CD4-positive, alpha-beta T cell (primary cell): ENCODE measurements at places on chromosomes 12 and 14.
A peak's percentile ranks its signal among the peaks of the same experiment; 100 is the strongest.

GRCh38 chr14:30211326-30211725 lies 283.7 kb upstream of the PRKD1 start:
- no peaks in the 10 kb centered on the region for H3K4me1 ChIP-seq
- no peaks in the 10 kb centered on the region for H3K36me3 ChIP-seq
- H3K4me3 ChIP-seq = no peak overlapping the region
- no peaks in the 10 kb centered on the region for H3K27me3 ChIP-seq

- H3K27me3 ChIP-seq = no peaks in the 10 kb centered on the region
- no peak overlapping the region for H3K27ac ChIP-seq
- no peak overlapping the region for H3K4me3 ChIP-seq
- no peak for DNase-seq
Measured at GRCh38 chr14:103393676-103394626, 8.7 kb downstream of the MARK3 start.

DNA sequence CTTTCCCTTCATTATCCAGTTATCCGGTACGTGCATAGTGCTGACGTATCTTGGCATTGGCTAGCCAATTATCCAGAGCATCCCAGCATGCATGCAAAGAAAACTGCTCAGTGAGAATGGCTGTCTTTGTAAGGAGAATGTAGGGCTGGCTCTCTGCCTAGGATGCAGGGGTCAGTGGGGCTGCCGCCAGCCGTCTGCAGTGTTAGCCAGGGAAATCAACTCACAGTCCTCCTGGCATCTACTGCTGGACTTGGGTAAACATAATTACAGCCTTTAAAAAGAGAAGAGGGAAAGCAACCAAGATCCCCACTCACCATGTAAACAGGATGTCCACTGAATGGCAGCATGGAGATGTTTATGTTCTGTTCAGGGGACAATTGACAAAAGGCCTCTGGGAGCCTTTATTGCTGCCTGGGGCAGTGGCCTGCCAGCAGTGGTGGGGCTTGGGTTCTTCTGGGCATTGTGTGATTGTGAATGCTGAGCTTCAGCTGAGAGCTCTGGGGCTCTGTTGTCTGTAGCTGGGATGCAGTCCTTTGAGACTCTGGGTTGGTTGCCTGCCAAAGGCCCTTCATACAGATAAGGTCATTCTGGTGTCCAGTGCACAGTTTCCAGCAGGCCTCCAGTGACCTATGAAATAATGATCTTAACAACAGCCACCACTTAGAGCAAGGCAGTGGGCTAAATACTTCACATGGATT lies 121.8 kb downstream of the TBC1D30 start:
- DNase-seq = no peak
- H3K36me3 ChIP-seq = no peaks in the 10 kb centered on the region
- H3K4me1 ChIP-seq = no peaks in the 10 kb centered on the region
- H3K4me3 ChIP-seq = no peak overlapping the region
- no peak overlapping the region for H3K27ac ChIP-seq

DNA sequence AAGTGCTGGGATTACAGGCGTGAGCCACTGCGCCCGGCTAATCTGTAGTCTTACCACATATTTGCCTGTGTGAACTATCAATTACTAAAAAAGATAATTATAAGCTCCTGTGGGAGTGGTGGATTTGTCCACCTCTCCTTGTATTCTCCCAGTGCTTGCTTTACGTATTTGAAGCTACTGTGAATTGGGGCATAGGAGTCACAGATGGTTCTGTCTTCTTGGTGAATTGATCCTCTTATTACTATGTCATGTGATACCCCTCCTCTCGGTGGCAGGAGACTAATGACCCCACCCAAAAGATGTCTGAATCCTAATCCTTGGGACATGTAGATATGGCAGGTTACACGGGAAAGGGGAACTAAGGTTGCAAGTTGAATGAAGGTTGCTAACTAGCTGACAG lies 11.8 kb downstream of the GPR132 start:
- peaks cover 74% of the 10 kb centered on the region for H3K36me3 ChIP-seq
- H3K27ac ChIP-seq = no peak overlapping the region
- peaks cover 4% of the 10 kb centered on the region for H3K4me1 ChIP-seq
- no peak for DNase-seq
- no peak overlapping the region for H3K4me3 ChIP-seq

DNA sequence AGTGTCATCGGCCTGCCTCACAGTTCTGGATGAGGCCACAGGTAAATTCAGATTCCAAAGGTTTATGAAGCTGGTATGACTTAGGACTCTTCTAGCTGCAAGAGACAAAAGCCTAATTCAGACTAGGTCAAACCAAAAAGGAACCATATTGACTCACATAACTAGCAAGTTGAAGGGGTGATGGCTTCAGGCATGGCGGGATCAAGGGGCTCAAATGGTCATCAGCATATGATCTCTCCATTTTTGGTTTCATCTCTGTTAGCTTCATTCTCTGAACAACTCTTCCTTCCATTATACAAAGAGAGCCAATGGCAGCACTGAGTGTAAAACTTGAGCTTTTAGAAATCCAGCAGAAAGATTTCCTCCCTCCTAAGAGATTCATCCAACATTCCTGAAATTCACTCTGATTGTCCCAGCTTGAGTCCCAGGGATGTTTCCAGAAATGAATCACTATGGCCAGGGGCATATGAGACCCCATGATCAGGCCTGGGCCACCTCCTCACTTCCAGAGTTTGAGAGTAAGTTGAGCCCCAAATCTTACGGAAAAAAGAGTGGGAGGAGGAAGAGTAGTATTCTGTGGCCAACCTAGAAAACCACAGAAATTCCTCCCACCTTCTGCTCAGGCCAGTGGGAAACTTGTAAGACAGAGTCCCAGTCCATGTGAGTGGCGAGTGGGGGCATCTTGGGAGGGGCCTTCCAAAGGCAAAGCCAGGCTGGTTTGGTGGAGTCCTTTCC lies 2.0 kb upstream of the MAP1LC3B2 start:
- H3K27me3 ChIP-seq = no peaks in the 10 kb centered on the region
- H3K27ac ChIP-seq = no peak overlapping the region
- H3K4me1 ChIP-seq = peaks cover 49% of the 10 kb centered on the region
- DNase-seq = no peak
- H3K36me3 ChIP-seq = no peaks in the 10 kb centered on the region
- H3K4me3 ChIP-seq = no peak overlapping the region

DNA sequence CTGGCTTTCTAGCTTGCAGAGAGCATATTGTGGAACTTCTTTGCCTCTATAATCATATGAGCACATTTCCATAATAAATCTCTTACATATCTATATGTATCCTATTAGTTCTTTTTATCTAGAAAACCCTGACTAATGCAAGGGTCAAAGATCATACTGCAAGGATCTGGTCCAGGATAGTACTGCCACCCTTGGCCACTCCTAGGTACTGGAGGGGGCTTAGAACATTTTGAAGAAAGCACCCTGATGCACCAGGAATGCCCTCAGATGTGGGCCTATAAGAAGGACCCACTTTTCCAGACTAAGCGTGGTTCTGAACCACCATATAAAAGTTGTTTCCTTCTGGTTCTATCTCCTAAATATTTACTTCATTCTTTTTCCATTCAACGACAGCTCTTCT lies 14.6 kb downstream of the ATXN7L3B start:
- DNase-seq = no peak
- H3K4me3 ChIP-seq = no peak overlapping the region
- H3K27ac ChIP-seq = no peak overlapping the region
- H3K4me1 ChIP-seq = no peaks in the 10 kb centered on the region
- no peaks in the 10 kb centered on the region for H3K36me3 ChIP-seq

GRCh38 chr12:6953442-6954315 lies 2.5 kb downstream of the PTPN6 start:
- H3K27ac ChIP-seq = peak overlapping the region; percentile 96
- peak overlapping the region; percentile 98 for H3K4me3 ChIP-seq
- peaks cover 59% of the 10 kb centered on the region for H3K36me3 ChIP-seq
- peaks cover 94% of the 10 kb centered on the region for H3K4me1 ChIP-seq
- peak; percentile 90 for DNase-seq
- no peaks in the 10 kb centered on the region for H3K27me3 ChIP-seq

GRCh38 chr12:63777340-63777739 lies 2.4 kb upstream of the RXYLT1 start:
- no peaks in the 10 kb centered on the region for H3K27me3 ChIP-seq
- DNase-seq = no peak
- H3K4me1 ChIP-seq = peaks cover 11% of the 10 kb centered on the region
- H3K4me3 ChIP-seq = no peak overlapping the region

DNA sequence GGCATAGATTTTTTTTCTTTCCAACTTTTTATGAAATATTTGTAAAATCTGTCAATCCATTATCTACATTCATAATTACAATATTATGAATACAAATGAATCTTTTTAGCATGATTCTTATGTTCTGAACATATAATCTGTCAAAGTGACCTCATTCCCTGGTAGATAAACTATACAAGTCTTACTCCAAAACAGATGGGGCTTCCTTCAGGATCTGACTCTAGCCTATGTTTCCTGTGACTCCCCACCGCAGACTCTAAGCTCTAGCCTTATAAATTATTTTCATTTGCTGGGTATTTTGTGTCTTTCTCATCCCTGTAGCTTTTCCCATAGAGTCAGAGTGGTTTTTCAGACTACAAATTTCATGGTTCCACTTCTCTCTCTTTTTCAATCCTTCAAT lies 202.1 kb upstream of the KITLG start:
- H3K4me1 ChIP-seq = no peaks in the 10 kb centered on the region
- no peak overlapping the region for H3K27ac ChIP-seq
- no peaks in the 10 kb centered on the region for H3K27me3 ChIP-seq
- no peak overlapping the region for H3K4me3 ChIP-seq
- H3K36me3 ChIP-seq = no peaks in the 10 kb centered on the region
- DNase-seq = no peak

- H3K4me3 ChIP-seq = no peak overlapping the region
- no peaks in the 10 kb centered on the region for H3K4me1 ChIP-seq
- no peaks in the 10 kb centered on the region for H3K27me3 ChIP-seq
- no peak overlapping the region for H3K27ac ChIP-seq
- DNase-seq = no peak
- no peaks in the 10 kb centered on the region for H3K36me3 ChIP-seq
Measured at GRCh38 chr12:130240831-130241590, 78.7 kb downstream of the FZD10 start.

GRCh38 chr12:95102916-95103671 lies 29.7 kb upstream of the NR2C1 start:
- H3K36me3 ChIP-seq = no peaks in the 10 kb centered on the region
- no peak overlapping the region for H3K27ac ChIP-seq
- H3K4me3 ChIP-seq = no peak overlapping the region
- DNase-seq = peak; percentile 27

GRCh38 chr14:64845878-64846277 lies 33.8 kb downstream of the SPTB start:
- peaks cover 33% of the 10 kb centered on the region for H3K27me3 ChIP-seq
- no peaks in the 10 kb centered on the region for H3K4me1 ChIP-seq
- no peak for DNase-seq
- no peaks in the 10 kb centered on the region for H3K36me3 ChIP-seq
- H3K4me3 ChIP-seq = no peak overlapping the region

DNA sequence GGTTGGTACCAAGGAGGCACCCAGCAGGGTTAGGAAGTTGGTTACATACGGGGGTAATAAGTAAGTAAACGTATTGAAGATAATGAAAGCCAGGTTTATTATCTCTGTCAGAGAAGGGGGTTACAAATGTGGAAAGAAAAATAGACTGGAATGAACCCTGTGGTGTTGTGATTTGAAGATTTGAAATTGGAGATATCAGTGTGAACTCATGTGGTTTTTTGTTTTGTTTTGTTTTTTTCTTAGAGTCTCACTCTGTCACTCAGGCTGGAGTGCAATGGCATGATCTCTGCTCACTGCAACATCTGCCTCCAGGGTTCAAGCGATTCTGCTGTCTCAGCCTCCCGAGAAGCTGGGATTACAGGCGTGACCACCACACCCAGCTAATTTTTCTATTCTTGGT lies 14.1 kb upstream of the SLC25A3 start:
- H3K27ac ChIP-seq = no peak overlapping the region
- no peaks in the 10 kb centered on the region for H3K4me1 ChIP-seq
- H3K36me3 ChIP-seq = no peaks in the 10 kb centered on the region

DNA sequence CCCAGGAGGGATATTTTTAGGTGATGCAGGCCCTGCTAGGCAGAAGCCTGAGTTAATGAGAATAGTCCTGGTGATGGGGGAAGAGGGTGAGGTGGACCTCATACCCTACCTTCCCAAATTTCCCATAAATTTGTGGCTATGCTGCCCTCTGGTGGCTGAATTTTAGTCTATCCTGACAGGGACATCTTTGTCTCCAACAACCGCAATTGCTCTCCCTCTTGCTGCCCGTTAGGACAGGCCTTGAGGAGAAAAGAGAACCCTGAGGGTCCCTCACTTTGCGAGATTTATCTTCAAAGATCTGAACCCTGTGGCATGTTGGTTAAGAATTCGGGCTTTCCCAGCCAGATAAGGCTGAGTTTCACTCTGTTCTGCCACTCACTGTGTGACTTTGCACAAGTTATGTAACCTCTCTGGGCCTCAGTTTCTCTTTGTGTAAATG lies 9.8 kb upstream of the ZNF385A start:
- peaks cover 57% of the 10 kb centered on the region for H3K36me3 ChIP-seq
- H3K4me1 ChIP-seq = peaks cover 43% of the 10 kb centered on the region
- no peak overlapping the region for H3K4me3 ChIP-seq
- H3K27ac ChIP-seq = no peak overlapping the region

DNA sequence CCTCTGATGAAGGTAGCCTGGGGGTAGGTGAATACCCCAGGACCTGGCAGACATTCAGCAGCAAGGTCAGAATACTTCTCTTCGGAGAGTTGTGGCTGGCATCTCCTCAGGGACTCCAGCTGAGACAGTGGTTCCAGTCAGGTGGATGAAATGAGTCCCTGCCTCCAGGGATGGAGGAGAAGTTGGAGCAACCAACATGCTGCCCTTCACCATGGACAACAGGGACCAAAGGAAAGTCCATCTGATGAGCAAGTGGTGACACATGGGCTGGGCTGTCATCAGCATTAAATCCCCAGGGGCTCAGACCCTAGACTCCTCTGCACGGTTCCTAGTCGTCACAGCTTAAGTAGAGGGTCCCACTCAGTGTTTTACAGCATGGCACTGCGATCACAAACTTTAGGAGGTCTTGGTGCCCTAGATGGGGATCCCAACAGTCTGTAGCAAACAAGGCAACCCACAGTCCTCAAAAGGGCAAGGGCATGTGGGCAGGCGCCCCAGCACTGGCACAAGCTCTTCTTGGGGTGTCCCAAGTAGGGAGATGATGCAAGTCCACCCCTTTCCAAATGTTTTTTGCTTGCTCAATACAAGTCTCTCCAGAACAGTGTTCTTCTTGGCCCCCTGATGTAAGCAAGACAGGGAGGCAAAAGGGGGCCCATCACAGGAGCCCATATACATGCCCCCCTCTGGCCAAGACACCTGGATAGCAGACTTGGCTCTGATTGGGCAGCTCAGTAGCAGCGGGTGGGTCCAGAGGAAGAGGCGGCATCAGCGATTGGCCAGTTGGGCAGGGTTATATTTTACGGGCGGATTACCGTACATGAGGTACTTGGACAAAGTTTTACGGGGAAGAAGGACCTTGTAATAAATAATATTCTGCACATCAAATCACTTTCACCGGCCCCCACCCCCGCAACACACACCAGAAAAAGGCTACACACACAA lies 10.8 kb upstream of the CDH24 start:
- H3K36me3 ChIP-seq = peaks cover 75% of the 10 kb centered on the region
- no peak overlapping the region for H3K4me3 ChIP-seq
- H3K27ac ChIP-seq = no peak overlapping the region
- H3K4me1 ChIP-seq = peaks cover 36% of the 10 kb centered on the region
- no peak for DNase-seq
